ENCODE measurements at places on chromosomes 1 and 21.
A peak's percentile ranks its signal among the peaks of the same experiment; 100 is the strongest.

GRCh38 chr1:20485527-20486456, at the start of gene CAMK2N1:
TSS of gene CAMK2N1 (minus strand) at chr1:20486210. CDS start at chr1:20485379, 831 bp downstream.
- no peak for DNase-seq

DNA sequence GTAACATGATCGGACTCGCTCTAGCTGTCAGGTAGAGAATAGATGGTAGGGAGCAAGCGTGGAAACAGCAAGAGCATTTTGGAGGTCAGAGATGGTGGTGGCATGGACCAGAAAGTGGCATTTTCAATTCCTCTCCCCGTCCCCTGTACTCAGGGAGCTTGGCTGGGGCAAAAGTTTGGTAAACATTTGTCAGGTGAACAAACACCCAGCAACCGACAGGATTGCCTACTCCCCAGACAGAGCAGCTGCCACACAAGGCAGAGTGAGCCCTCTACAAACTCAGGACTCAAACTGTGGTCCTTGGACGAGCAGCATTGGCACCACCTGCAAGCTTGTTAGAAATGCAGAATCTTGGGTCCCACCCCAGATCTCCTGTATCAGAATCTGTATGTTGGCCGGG, 14.3 kb downstream of the PTAFR start:
- no peak for DNase-seq

- peak; percentile 61 for DNase-seq
Observed at GRCh38 chr21:34180826-34181359, 107.5 kb downstream of the MRPS6 start.

DNA sequence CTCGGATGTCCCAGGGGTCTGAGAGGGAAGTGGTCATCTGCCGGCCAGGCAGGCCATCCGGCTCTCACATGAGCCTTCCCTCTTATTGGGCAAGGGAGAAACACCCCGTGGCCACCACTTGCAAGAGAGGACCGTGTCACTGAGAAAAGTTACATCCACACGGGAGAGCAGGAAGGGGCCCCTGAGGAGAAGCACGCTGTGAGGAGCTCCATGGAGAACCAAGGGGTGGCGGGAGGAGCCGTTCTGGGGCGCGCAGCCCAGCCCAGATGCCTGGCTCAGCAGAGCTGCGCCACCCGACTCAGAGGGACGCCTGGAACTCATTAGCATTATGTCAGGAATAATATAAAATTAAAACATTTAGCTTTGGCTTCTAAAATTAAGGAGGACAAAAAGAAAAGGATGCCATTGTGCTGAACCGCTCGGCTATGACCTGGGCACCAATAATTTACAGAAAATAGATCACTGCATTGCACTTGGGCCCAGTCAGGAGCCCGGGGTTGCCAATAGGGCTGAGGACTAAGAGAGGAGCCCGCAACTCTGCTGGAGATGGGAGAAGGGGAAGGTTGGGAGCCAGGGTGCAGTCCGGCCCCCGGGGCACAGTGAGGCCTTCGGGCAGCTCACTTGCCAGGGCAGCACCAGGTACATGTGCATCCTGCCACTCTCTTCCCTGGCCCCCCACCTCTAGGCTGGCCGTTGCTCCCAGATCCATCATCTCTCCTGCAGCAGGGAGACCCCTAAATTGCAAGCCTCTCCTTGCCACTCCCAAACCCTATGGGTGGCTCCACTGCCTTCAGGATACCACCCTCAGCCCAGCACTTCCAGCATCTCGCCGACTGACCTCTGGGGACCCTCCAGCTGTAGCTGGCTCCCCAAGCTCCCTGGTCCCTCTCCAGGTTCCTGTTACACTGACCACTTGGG, 84.8 kb downstream of the DMRTB1 start:
- DNase-seq = no peak

- peak; percentile 1 for DNase-seq
Observed at GRCh38 chr1:225318706-225319575, 108.9 kb downstream of the LBR start.

DNA sequence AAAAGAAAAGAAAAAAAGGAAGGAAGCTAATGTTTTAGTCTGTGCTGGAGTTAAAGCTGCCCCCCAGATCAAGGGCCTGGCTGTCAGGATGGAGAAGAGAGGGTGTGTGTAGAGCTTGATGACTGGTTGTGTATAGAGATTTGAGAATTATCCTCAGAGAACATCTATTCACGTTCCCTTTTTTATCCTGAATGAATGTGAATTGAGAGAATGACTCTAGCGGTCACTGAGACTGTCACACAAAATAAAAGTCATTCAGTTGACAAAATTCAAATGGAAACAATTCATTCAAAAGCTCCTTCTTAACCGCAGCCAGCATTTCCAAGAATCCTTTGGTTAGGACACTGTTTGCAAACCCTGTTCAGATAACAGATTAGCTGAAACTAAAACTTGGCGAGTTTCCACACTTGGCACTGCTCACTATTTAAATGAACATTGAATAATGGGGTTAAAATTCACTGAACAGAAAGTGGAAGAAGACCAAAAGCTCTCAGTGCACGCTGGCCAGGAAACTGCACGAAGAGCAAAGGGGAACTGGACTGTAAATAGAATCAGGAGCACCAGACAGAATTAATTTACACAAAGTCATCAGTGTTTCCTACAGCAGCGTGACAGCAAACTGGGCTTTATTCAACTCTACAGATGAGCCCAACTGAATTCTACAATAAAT, 13.6 kb upstream of the FAM89A start:
- no peak for DNase-seq

DNA sequence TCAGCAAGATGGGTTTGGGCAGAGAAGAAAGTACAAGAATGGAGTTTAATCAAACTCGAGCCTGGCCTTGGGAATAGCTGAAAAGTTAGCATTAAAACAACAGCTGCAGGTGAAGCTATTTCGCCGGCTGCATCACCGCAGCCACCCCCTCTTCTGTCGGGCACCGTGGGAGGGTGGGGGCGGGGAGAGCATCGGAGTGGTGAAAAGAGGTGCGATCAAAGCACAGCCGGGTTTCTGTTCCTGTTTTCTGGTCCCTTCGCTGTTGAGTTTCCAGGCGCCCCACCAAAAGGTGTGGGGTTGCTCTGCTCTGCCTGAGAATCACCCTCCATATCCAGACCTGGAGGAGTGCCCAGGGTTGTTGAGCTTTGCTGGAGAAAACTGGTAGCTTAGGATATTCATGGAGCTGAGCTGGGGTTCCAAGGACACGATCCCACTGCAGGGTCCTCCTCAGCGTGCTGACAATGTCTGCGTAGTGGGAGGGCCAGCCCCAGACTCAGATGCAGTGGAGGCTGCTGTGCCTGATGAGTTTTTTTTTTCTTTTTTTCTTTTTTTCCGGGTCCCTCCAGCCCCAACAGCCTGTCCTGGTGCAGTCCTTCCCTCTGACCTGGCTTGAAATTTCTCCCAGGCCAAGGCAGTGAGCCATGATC, 127.5 kb upstream of the C1orf174 start:
- no peak for DNase-seq

DNA sequence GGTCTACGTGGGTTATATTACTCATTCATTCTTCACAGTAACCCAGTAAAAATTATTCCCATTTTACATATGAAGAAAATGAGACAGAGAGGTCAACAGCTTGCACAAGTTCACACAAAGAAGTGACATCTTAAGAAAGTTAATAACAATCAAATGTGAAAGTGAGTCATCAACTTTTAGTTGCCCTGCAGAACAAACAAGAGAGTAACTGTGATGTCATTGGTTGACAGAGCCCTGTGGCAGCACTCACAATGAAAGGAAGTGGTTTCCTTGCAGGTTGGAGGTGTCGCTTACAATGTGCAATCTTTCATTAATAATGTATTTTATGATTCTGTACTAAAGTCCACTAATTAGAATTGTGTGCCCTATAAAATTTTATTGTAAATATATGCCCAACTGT, 369.6 kb downstream of the RYR2 start:
- no peak for DNase-seq

DNA sequence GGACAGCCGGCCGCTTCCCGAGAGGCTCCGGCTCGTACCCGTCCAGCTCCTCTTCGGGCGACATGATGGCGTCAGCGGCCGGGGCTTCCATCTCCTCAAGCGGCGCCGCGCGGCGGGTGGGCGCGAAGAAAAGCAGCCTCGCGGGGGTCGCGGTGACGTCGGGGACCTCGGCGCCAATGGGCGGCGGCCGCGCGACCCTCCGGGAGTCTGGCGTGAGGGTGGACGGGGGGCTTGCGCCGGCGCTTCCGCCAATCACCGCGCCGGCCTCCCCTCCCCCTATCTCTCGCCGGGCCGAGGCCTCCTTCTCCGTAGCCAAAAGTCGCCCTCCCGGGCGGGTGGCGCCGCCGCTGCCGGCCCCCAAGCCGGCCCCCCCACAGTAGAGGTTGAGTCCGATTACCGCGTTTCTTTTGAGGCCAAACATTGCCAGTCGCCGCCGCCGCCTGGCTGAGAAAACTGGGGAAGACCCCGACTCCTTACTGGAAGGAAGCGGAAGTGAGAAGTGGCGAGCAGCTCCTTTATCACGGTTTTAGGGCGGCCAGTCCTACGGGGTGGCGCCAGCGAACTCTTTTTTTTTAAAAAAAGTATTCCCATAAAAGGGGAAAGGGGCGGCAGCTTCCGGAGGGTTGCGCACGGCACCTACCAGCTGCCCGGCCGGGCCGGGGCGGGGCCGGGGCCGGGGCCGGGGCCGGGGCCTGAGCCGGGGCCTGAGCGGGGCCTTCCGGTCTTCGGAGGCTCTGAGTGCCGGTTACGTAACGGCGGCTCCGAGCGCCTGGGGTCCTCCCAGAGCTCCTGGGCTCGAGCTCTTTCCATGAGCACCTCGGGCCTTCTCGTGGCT, at the start of gene MCL1:
MCL1 (minus strand) TSS at position 501 of the 835 bp plus-strand sequence; CDS start at position 421, 80 bp downstream.
- peak; percentile 98 for DNase-seq

GRCh38 chr1:65323246-65323645, 13.9 kb downstream of the DNAJC6 start:
- no peak for DNase-seq

DNA sequence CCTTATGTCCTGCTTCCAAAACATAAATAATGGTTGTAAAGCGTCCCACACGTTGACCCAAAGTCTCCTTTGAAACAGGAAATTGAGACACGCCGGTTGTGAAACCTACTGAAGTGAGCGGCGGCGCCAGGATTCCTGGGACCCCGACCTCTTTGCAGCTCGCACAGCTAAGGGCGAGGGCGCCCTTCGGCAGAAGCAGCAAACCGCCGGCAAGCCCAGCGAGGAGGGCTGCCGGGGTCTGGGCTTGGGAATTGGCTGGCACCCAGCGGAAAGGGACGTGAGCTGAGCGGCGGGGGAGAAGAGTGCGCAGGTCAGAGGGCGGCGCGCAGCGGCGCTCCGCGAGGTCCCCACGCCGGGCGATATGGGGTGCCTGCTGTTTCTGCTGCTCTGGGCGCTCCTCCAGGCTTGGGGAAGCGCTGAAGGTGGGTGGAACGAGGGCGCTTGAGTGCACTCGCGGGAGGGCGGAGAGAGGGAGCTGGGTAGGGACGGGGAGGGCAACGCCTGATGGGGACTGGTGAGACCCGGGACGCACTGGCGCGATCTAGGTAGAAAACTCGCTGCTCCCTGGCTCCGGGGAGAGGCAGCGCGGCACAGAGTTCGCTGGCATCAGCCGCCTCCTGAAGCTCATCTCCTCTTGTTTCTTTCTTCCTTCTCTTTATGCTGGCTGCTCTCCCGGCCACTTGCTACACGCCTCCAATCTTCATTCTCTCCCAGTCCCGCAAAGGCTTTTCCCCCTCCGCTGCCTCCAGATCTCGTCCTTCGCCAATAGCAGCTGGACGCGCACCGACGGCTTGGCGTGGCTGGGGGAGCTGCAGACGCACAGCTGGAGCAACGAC, at the start of gene CD1D:
CD1D (plus strand) TSS at position 155 of the 836 bp plus-strand sequence; CDS start at position 362, 207 bp downstream.
- no peak for DNase-seq

- DNase-seq = no peak
Observed at GRCh38 chr1:82048596-82048995, 247.9 kb downstream of the ADGRL2 start.

- no peak for DNase-seq
Observed at GRCh38 chr1:6638226-6638625, 13.6 kb downstream of the THAP3 start.

DNA sequence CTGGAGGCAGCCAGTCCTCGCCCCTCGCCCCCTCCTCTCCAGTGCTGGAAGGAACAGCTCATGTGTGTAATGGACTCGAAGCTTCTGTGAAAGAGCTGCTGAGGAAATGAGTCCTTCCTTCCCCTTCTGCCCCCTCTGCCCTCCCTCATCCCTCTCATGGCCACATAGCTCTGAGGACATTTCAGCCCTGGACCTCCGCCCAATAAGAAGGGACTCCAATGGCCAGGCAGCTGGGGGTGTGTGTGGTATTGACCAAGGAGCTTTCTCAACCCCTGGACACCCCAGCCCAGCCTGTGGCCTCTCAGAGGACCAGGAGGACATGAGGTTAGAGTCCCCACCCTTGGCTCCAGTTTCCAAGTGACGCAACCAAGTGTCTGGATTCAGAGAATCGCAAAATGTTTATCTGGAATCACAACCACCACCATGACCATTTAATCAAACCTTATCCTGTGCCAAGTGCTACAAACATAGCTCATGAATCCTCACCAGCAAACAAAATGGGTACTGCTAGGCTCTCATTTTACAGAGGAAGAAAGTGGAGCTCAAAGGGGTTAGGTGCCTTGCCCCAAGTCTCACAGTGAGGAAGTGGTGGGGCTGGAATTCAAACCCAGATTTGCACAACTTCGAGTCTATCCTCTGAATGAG, 47.8 kb upstream of the ECE1 start:
- DNase-seq = no peak

DNA sequence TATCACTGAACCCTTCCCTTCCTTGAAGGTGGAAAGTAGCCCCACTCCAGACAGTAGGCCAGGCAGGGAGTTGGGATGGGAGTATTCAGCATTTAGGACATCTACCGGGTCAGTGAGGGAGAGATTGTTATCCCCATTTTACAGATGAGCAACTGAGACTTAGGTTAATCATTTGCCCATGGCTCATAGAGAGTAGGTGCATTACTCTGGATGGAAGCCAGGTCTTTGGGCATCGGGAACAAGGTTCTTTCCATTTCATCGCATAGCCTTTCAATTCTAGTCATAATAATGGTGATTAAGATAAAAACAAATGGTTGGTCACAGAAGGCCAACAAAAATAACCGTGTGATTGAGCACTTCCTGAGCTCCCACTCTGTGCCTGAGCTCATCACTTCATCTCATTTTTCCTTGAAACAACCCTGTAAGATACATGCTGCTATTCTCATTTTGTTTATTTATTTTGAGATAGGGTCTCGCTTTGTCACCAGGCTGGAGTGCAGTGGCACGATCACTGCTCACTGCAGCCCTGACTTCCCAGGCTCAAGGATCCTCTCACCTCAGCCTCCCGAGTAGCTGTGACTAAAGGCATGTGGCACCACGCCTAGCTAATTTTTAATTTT, 64.8 kb downstream of the NAV1 start:
- DNase-seq = no peak
